ENCODE measurements at places on chromosomes 11 and 22. TPM values are rescaled to one million over a fixed set of nuclear protein-coding genes. Genes with fewer than 3 reads are reported as not detected.

DNA sequence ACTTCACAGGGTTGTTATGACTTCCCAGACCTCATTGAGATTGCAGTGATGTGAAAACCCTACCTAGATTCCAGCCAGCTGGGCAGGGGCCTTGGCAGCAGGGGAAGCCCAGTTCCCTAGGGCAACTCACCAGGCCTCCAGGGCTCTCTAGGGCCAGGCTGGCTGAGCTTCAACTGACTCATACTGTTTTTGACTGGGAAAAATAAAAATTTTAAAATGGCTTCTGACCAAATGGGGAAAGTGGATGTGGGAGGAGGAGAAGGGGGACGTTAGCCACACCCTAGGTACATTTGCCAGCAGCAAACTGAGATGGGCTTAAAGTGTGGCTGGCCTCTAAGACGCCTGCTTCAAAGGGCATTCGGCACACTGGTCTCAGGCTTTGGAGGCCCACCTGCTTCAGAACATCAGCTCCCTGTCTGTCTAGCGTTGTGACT lies 39.0 kb downstream of the BMAL1 start:
- H3K4me3 ChIP-seq: no peak overlapping the region
- H3K4me1 ChIP-seq: no peaks in the 10 kb centered on the region
- peak; percentile 36 for DNase-seq
- peak overlapping the region; percentile 8 for H3K27ac ChIP-seq

DNA sequence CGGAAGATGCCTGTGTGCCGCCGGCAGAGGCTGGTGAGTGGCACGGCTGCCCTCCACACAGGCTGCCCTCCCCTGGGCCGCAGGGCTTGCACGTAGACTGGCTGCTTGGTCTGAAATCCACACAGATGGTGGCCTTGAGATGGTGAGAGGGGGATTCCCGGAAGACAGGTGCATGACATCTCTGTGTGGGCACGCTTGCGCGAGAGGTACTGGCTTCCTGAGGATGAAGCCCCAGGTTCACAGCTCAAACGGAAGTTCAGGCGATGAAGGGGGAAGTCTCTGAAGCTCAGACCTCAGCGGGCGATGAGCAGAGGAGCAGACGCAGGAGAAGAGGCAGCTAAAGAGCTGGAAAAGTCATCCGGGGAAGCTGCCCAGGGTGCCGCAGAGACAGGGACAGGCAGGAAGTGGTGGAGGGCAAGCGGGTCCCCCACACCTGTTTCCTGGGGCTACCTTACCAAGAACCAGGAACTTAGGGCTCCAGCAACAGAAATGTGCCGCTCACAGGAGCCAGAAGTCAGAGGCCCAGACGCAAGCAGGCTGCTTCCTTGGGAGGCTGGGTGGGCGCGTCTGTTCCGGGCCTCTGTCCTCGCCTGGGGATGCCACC lies 7.2 kb downstream of the CRELD2 start:
- no peaks in the 10 kb centered on the region for H3K36me3 ChIP-seq
- no peaks in the 10 kb centered on the region for H3K4me1 ChIP-seq
- H3K4me3 ChIP-seq: no peak overlapping the region
- H3K27me3 ChIP-seq: no peaks in the 10 kb centered on the region
- H3K27ac ChIP-seq: no peak overlapping the region

- no peak overlapping the region for H3K27ac ChIP-seq
- H3K36me3 ChIP-seq: no peaks in the 10 kb centered on the region
- DNase-seq: no peak
- H3K4me1 ChIP-seq: no peaks in the 10 kb centered on the region
- H3K27me3 ChIP-seq: no peaks in the 10 kb centered on the region
These were observed 591.8 kb upstream of the KIRREL3 start for GRCh38 chr11:127592371-127592770.

- H3K27me3 ChIP-seq: no peaks in the 10 kb centered on the region
- no peak overlapping the region for H3K4me3 ChIP-seq
- no peak for DNase-seq
These were observed 49.9 kb downstream of the ZBTB16 start for GRCh38 chr11:114109206-114110090.

DNA sequence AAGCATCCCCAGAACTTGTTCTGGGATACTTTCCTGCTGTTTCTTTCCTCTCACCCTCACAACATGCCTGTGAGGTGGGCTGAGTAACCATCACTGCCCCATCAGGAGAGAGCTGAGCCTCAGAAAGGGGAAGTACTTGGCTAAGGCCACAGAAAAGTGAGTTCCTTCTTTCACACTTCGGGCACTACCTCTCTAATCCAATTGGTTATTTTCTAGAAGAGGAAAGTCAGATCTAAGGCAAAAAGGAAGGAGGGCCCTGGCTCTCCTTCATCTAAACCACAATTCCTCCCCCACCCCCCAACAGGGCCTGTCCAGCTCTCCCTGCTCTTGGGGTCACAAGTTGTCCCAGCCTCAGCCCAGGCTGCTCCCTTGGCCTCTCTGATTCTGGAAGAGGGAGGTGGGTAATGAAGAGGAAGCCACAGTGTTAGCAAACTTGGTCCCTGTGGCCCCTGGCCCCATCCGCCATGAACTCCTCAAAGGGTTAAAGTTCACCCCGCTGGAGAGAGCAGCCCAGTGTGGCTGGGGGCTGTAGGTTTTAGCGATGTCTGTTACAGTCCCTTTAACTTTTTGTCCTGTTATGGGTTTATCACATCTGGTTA lies 34.0 kb downstream of the SLC22A12 start:
- no peaks in the 10 kb centered on the region for H3K36me3 ChIP-seq
- peaks cover 12% of the 10 kb centered on the region for H3K4me1 ChIP-seq
- no peak overlapping the region for H3K27ac ChIP-seq
- H3K27me3 ChIP-seq: no peaks in the 10 kb centered on the region

GRCh38 chr11:88293931-88294330 lies 43.6 kb downstream of the CTSC start:
- no peak overlapping the region for H3K27ac ChIP-seq
- H3K4me3 ChIP-seq: no peak overlapping the region
- no peaks in the 10 kb centered on the region for H3K4me1 ChIP-seq
- DNase-seq: no peak

DNA sequence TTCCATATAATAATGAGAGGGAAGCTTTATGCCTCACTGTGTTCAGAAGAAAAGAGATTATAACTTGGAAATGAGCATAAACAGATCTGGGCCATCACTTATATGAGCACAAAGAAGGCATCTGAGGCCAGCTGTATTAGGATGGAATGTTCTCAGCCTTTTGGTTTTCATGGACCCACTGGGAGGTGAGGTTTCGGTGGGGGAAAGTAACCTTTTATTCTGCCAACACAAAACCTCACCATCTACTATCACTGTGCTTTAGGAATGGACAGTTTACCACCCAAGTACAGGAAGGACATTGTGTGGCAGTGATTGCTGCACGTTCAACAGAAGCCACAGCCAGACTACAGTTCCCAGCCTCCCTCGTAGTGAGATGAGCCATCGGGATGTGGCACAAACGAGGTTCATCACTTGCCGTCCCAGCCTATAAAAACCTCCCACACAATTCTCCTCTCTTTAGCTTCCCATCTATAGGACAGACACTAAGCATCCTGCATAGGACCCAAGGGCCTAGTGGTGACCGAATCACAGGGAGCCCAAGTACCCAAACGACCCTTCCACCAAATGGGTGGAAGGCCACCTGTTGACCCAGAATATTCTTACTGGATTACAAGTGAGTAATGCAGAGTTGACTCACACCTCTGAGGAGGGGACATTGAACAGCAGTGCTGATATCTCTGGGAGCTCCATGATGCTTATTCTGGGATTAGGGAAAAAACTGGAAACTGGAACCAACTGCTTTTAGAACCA lies 121.5 kb upstream of the RAG2 start:
- H3K36me3 ChIP-seq: no peaks in the 10 kb centered on the region
- no peak for DNase-seq
- no peaks in the 10 kb centered on the region for H3K27me3 ChIP-seq

DNA sequence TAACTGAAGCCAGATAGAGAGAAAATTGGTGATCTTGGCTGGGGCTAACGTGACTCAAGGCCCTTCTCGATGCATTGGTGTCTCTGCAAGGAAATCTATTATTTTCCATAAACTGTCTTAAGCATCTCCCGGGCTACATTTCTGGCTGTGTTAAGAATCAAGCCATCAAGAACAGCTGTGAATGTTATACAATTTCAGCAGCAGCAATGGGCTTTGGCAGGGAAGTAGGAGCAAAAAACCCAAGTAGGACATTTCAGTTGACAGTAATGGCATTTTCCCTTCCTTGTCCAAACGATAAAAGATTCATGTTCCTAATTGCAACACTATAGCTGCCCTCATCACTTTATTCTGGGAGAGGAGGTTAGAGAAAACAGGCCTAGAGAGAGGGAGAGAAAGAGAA lies 335.0 kb downstream of the CADM1 start:
- no peak overlapping the region for H3K27ac ChIP-seq
- H3K36me3 ChIP-seq: no peaks in the 10 kb centered on the region
- H3K4me1 ChIP-seq: no peaks in the 10 kb centered on the region
- no peak for DNase-seq
- H3K4me3 ChIP-seq: no peak overlapping the region
- H3K27me3 ChIP-seq: no peaks in the 10 kb centered on the region

DNA sequence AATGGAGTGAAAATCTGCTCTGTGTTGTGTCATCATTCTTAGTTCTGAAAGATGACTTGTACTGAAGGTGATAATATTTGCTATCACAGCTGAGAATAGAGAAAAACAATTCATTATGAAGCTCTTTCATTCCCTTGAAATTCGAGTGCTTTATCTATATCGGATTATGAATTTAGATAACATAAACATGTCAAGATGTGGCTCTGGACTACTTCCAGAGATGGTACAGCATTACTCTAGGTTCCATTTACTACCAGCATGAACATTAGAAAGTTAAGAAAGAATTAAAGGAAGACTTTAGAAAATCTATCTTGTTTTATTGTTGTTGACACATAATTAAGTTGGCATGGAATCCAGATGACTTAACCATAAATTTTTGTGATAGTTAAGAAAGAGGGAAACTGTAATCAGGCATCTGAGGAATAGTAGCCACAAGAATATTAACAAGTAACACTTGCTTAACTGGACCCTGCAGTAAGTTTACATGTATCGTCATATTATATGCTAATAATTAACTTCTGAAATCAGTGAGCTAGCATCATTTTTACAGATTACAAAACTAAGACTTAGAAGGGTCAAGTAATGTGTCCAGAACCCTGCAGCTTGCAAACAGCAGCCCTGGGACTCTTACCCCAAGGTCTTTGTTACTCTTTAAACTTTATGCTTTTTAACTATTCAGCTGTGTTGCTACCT lies 182.6 kb downstream of the DDX10 start:
- H3K27me3 ChIP-seq: no peaks in the 10 kb centered on the region
- no peak overlapping the region for H3K4me3 ChIP-seq
- DNase-seq: no peak
- H3K4me1 ChIP-seq: no peaks in the 10 kb centered on the region

GRCh38 chr11:93528757-93529645 lies 14.2 kb downstream of the SMCO4 start:
- H3K27me3 ChIP-seq: no peaks in the 10 kb centered on the region
- H3K36me3 ChIP-seq: no peaks in the 10 kb centered on the region
- peak; percentile 20 for DNase-seq
- H3K4me3 ChIP-seq: no peak overlapping the region
- H3K4me1 ChIP-seq: peaks cover 12% of the 10 kb centered on the region

- no peaks in the 10 kb centered on the region for H3K36me3 ChIP-seq
- H3K27ac ChIP-seq: no peak overlapping the region
- DNase-seq: no peak
These were observed 380.1 kb downstream of the TBC1D22A start for GRCh38 chr22:47142427-47143046.

Gene IL17REL
- not detected for total RNA-seq

Gene C22orf39
- 46.9 TPM for total RNA-seq

Gene LMO2
- total RNA-seq: 31.8 TPM

Gene ARCN1
- 78.2 TPM for total RNA-seq

Gene CACNA1I
- 0.15 TPM for total RNA-seq

Data from uterus (tissue), 4 donors.